ENCODE measurements at places on chromosomes 3 and 15.

- no peak for DNase-seq
Observed at GRCh38 chr3:72900048-72900447, 12.2 kb downstream of the GXYLT2 start.

- DNase-seq, result no peak
Observed at GRCh38 chr3:106491796-106492195, 623.0 kb upstream of the CBLB start.

- DNase-seq, result peak; percentile 93
Observed at GRCh38 chr15:73959012-73959581, 32.8 kb downstream of the LOXL1 start.

DNA sequence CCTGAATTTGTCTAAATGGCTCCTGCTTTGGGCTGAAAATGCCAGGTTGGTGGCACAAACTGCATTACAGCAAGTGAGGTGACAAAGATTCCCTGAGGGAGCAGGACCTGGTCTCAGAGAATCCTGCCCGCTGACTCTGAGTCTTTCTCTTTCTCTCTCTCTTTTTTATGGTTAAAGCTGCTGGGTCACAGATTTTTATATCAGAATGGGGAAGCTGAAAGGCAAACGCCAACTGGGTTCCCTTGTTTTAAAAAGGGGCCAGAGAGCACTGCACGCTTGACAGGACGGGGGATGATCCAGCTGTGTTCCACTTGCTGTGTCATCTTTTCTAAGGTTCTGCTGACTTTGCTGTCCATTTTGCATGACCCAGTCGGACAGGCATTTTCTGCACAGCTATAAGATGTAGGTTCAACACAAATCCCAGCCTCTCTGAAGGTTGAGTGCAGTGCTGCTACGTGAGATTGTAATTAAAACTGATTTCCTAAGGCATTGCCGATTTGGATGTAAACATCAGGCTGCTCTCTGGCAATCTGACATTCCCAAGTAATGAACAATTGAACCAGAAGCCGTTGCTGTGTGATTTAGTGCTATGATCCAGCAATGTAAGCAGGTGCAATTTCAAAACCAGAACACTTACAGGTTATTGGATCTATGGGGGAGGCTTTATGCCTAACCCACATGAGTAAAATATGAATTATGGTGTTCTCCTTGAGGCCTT is 25.8 kb downstream of the ARHGEF3 start:
- no peak for DNase-seq

GRCh38 chr3:58102976-58103451 is 94.8 kb downstream of the FLNB start:
- no peak for DNase-seq

DNA sequence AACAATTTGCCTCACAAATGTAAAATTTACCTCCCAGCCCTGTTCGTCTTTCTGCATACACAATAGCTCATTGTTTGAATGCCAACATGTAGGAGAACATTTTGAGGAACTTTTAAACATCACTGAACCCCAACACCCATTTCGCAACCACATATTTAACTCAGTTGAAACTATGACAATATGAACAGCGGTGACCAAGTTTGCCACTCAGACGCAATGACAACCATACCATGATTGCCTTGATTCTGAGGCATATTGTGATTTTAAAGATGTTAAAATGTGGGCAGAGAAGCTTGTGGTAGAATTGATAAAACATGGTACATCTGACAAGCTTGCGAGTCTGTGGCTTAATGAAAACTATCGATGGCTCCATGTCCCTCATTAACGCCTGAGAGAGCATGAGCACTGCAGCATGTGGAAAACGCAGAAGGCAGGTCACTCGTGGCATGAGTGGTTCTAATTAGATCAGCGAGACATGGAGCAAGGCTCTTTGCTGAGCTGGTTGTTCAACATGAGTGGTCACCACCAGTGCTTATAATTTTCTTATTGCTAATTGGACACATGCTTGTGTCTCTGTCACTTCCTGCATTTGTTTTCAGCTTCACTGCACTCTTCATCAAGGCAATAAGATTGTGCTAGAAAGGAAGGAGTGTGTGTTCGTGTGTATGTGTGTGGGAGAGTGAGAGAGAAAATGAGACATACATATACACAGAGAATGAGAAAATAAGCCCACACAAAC is 116.8 kb downstream of the CHST2 start:
- DNase-seq, result no peak

DNA sequence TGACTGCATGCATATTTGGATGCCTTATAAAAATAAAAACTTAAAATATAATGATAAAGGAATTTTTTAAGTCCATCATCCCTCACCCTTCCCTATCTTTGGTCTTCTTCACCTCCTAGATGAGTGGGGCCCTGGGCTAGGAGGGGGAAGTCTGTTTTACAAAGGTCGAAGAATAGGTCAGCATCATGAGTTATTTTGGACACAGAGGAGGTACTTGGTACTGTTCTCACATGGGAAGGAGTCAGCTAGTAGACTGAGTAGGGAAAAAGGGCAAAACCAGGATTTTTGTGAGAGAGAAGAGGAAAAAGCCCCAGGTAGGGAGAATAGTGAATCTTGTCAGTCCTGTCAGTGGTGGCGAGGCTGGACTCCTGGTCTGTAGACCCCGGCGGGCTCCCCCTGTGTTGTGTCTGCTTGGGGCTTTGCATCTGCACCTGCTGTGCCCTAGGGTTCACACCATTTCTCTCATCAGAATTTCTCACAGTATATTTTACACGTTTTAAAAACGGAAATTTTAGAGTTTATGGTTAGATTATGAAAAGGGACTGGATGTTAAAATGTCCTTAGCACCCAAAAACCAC is 17.2 kb downstream of the GCSAM start:
- DNase-seq, result no peak

DNA sequence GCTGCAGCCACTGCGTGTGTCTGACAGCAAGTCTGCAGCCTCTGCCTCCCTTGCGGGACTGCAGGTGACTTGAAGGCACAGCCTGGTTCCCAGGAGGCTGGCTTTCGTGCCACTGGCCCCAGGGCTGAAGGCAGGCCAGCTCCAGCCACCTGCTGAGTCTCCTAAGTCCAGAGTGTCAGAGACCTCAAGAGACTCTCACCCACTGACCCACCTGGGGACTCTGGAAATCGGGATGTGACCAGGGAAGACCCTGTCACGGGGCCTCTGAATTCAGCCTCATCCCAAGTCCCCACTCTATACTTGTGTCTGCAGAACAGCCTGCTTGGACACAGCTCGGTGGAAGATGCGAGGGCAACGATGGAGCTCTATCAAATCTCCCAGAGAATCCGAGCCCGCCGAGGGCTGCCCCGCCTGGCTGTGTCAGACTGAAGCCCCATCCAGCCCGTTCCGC is 16.3 kb downstream of the ISG20 start:
- no peak for DNase-seq

- no peak for DNase-seq
Observed at GRCh38 chr3:197494366-197495058, 61.3 kb downstream of the BDH1 start.

DNA sequence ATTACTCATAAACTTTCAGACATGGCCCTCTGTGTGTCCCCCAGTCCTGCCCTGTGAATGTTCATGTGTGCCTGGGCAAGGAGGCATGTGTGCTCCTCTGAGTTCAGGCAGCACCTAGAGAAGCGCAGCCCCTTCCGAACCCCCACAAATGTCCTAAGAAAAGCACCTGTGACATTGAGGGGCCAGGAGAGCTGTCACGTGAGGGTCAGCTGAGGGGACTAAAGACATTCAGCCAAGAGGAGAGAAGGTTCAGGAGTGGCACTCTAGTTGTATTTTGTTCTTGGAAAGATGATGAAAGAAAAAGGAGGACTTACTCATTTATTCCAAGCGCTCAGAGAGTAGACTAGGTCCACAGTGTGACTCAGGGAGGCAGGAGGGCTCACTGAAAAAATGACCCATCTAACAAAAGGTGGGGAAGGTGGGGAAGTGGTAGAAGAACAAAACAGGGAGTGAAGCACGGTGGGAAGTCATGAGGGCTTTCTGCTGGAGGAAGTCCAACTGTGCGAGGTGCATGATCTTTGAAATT is 28.1 kb upstream of the ELP6 start:
- DNase-seq, result no peak

- no peak for DNase-seq
Observed at GRCh38 chr3:38598791-38599190, 50.7 kb downstream of the SCN5A start.

DNA sequence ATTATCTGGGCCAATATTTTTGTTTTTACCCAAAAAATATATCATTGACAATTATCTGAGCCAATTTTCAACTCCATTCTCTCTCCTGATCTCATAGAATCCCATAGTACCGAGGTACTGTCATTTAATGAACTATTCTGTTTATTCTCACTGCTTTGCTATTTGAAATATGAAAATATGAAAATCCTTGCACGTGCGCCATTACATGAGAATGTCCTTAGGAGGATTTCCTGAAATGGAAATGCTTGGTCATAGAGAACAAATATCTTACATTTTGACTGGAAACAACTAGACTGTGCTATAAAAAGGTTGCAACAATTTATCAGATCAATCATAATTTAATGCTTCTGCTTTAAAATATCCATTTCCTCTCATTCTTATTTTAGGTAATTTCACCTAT is 18.3 kb downstream of the FRMD4B start:
- DNase-seq, result no peak

- DNase-seq, result no peak
Observed at GRCh38 chr15:57281321-57281720, 95.0 kb upstream of the CGNL1 start.

GRCh38 chr15:82709421-82710207 is at the start of gene AP3B2:
AP3B2 (minus strand) TSS chr15:82709875; CDS start chr15:82709706, 169 bp downstream.
- peak; percentile 38 for DNase-seq

GRCh38 chr3:12870942-12871341 is 29.6 kb upstream of the RPL32 start:
- peak; percentile 35 for DNase-seq

All from HT1080 (cell line).